NT2/D1 (cell line): ENCODE measurements at places on chromosomes 1 and 21.

- no peak for DNase-seq
Measured at GRCh38 chr1:242006976-242007375, 8.1 kb upstream of the MAP1LC3C start.

DNA sequence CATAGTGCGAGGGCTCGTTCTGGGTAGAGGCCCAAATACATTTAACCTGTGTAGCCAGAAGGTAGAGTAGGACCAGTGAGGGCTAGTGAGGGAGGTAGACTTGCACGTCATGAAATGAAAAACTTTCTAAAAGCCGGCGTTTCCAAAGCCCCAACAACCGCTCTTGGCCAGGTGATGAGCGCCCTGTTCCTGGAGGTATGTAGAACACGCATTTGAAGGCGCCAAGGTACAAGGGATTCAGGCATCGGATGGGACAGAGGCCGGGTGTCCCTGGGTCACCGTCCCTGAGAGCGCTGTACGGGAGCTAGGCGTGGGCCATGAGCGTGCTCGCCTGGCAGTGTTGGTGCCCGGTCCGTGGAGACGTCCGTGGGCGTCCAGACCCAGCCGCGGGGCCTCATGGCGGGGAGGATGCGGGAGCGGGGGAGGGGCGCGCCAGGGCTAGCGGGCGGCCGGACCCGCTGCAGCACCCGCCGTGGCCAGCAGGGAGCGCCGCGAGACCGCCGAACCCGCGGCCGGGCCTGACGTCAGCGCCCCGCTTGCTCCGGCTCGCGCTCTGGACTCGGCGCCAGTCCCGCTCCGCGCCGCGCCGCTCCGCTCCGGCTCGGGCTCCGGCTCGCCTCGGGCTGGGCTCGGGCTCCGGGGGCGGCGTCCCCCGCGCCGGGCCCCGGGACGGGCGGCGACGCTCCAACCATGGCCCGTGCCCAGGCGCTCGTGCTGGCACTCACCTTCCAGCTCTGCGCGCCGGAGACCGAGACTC lies at the start of gene PTPRU:
PTPRU (plus strand) TSS at position 568 of the 757 bp plus-strand sequence; CDS start at position 691, 123 bp downstream.
- DNase-seq, result no peak

GRCh38 chr1:162165528-162165927 lies 96.0 kb downstream of the NOS1AP start:
- DNase-seq, result no peak

DNA sequence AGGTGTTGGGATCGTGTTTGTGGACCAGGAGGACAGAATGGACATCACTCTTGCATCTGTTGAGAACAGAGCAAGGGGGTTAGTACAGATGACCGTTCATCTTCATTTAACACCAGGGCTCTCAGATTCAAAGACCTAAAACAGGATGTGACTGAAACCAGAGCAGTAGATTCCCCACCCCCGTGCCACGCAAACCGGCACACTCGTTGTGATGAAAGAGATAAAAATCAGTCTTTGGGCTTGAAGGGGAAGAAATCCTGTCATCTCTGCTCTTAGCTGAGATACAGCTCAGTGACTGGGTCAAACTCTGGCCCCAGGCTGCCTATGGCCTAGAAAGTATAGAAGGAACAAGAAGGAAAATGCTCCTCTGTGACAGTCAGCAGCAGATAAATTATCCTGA lies 146.2 kb upstream of the KRTAP19-8 start:
- DNase-seq, result no peak

DNA sequence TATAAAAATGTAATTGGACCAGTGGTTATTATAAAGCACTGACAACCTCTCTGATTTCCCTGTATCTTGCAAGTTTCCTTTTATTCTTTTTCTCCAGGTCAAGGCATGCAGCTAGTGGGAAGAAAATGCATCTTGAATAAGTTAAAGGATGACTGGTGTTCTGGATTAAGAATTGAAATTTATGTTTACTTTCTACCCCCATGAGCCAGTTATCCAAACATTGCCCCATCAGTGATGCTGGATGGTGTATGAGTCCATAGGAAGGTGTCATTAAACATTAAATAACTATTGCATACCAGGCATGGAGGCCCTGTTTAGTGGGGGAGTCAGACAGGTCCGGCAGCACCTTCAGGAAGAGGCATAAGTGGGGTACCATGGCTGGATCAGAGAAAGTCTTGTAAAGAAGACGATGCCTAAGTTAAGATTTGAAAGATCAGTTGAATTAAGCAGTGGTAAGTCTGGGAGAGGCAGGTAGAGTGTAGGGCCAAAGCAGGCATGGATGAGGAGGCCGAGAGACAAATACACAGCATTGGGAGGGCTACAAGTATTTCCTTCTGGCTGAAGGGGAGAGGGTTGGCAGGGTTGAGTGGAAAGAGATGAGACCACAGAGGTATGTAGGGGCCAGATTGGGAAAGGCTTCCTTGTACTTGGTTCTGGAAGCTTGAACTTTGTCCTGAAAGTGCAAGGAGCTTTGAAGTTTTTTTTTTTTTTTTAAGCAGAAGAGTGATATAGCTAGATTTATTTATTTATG lies 5.7 kb downstream of the SZRD1 start:
- DNase-seq, result no peak

DNA sequence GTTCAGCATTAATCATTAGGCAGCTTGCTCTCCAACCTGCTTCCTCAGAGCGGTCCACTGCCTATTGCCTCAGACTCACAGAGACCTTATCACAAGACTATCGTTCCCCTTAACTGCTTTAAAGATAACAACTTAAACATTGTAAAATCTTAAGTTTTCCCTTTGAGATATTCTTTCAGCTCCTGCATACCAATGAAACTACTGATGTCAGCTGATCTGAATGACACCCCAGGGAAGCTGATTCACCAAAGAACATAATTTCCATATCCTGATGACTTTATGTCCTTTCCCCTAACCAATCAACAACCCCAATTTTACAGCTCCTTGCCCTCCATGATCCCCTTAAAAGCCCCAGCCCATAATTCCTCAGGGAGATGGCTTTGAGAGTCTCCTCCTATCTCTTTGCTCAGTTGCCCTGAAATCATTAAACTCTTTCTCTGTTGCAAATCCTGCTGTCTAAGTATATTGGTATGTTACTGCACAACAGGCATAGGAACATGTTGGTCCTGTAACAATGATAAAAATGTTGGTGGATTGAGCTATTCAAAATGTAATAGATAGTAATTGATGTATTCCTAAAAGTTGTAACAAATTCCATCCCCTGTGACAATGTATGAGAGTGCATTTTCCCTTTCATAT lies 621.4 kb upstream of the RGS18 start:
- no peak for DNase-seq

- DNase-seq, result no peak
Measured at GRCh38 chr1:183730886-183731573, 73.9 kb upstream of the RGL1 start.

DNA sequence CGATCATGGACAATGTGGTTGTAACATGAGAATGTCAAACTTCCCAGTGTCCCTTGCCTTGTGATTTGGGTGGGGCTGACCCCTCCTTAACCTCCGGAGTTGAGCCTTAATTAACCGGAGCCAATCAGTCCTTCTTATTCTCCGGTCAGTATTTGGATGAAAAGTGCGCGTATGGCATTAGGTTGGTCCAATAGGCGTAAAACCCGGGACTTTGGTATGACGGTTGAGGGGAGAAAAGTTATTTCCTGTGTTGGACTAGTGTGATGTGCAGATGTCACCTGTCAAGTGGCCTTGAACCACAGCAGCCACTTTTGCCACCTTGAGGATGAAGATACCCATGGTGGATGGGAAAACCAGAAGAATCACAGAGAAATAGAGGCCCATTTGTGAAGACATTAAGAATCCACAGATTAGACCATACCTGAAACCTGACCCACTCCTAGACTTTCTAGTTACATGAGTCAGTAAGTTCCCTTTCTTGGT lies 5.1 kb downstream of the PAFAH2 start:
- no peak for DNase-seq

- no peak for DNase-seq
Measured at GRCh38 chr1:243465081-243465480, 209.2 kb downstream of the SDCCAG8 start.

DNA sequence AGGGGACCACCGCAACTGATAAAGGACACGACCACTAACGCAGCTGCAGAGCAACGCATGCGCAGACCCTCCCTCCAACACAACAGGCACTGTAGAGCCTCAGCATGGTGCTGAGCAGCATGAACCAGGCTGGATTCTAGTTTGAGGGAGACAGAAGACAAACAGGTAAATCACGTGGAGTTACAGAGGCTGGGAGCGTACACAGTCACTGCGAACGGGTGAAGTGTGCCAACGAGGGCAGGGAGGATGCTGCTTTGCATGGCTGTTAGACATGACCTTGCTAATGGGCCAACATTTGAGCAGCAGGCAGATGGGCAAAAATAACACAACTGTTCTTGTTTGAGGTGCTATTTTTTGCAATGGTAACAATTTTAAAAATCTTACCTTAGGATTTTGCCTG lies 55.2 kb upstream of the NADK start:
- DNase-seq, result no peak

DNA sequence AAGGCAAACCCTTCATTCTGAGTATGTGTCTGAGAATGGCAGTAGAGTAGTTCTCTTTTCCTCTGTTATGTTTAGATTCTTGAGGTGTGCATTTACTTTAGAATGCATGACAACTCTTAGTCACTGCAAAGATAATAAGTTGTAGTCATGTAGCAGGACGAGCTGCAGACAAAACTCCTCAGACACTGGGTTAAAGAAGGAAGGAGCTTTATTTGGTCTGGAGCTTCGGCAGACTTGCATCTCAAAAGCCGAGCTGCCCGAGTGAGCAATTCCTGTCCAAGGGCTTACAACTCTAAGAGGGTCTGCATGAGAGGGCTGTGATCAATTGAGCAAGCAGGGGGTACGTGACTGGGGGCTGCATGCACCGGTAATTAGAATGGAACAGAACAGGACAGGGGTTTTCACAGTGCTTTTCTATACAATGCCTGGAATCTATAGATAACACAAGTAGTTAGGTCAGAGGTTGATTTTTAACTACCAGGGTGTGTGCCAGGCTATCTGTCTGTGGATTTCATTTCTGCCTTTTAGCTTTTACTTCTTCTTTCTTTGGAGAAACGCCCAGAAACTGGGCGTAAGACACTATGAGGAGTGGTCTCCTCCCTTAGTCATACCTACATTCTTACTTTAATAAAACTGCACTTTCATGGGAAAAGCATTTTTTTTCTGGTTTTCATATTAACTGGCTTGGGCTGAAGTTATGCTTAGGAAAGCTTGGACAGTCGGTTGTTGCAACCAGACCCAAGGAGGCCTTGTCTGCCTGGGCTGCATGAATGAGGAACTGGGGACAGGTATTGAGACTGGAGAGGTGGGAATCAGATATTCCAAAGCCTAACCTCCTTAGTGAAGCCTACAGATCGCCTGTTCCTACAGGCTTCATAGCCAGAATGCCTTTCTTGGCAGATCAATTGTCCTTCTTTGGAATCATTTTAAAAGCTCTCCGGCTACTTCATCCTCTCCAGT lies 115.1 kb downstream of the RHOU start:
- no peak for DNase-seq

DNA sequence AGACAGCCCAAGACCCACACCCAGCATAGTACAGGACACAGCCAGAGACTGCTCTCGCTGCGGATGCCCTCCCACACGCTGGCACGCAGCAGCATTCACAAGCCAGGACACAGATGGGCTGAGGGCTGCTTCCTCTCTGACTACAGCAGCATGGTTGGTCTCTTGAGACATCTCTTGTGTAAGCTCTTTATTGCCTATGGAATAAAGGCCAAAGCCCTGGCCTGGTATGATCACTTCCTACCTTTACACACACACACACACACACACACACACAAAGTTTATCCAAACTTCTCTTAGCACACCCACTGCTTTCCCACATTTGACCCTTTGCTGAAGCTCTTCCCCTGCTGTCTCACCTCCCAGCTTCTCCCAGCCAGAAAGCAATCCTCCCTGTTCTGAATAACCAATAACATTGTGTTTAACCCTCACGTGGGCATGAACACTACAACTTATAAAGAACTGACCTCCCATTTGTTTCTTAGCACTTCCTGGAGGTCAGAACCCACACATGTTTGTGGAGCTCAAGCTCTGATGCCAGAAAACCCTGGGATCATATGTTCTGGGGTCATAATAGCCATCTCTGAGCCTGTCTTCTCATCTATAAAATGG lies 1.2 kb upstream of the LUZP1 start:
- DNase-seq, result no peak

- peak; percentile 43 for DNase-seq
Measured at GRCh38 chr1:66271216-66271903, 262.6 kb upstream of the SGIP1 start.
